SK-N-MC (cell line): ENCODE measurements at places on chromosomes 5 and 9.

- no peak for DNase-seq
These were observed 5.5 kb upstream of the CDHR2 start for GRCh38 chr5:176543428-176544182.

DNA sequence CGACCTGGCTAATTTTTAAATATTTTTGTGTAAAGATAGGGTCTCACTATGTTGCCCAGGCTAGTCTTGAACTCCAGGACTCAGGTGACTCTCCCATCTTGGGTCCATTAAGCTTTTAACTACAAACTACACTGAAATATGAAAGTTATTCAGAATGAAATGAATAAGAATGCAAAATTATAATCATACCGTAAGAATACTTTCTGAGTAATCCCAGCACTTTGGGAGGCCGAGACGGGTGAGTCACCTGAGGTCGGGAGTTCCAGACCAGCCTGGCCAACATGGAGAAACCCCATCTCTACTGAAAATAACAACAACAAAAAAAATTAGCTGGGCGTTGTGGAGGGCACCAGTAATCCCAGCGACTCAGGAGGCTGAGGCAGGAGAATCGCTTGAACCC is 1.1 kb upstream of the ORM1 start:
- no peak for DNase-seq

DNA sequence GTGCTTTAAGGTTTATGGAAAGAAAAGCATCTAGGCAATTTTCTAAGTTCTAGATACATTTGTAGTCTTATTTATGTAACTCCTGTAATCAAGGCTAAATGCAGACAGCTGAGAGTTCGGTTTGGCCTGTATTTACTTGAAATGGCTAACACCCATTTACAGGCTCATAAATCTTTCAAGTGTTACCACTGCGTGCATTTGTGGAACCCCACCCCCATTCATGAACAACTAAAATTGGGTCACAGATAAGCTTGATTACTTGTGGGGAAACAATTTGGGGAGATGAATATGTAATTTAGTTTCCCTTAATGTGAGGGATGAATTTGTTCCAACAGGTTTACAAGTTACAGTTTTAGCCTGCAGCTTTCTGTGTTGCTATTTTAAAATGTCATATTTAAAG is 360.6 kb downstream of the ARRDC3 start:
- no peak for DNase-seq

- DNase-seq: no peak
These were observed 48.6 kb downstream of the ANXA2R start for GRCh38 chr5:42991404-42992087.

- DNase-seq: no peak
These were observed 68.3 kb upstream of the OTULINL start for GRCh38 chr5:14513266-14513665.

DNA sequence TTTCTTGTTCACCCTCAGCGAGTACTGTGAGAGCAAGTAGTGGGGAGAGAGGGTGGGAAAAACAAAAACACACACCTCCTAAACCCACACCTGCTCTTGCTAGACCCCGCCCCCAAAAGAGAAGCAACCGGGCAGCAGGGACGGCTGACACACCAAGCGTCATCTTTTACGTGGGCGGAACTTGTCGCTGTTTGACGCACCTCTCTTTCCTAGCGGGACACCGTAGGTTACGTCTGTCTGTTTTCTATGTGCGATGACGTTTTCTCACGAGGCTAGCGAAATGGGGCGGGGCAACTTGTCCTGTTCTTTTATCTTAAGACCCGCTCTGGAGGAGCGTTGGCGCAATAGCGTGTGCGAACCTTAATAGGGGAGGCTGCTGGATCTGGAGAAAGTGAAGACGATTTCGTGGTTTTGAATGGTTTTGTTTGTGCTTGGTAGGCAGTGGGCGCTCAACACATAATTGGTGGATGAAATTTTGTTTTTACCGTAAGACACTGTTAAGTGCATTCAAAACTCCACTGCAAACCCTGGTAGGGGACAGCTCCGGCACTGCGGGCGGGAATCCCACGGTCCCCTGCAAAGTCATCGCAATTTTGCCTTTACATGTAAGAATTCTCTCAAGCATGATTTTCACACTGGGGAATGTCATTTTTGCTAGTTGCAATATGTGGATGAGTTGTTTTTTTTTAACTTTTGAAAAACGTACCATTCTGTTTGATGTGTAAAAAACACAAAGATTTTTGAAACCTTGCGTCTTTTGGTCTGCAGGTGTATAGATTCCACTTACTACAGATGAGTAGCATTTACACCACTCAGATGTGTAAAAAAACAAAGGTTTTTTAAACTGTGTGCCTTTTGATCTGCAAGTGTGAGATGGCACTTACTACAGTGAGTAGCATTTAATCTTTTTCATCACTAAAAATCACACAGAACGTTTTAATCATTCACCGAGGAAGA is 631 bp upstream of the C9orf72 start:
- peak; percentile 98 for DNase-seq

GRCh38 chr9:1875251-1875851 is 139.8 kb upstream of the SMARCA2 start:
- no peak for DNase-seq

DNA sequence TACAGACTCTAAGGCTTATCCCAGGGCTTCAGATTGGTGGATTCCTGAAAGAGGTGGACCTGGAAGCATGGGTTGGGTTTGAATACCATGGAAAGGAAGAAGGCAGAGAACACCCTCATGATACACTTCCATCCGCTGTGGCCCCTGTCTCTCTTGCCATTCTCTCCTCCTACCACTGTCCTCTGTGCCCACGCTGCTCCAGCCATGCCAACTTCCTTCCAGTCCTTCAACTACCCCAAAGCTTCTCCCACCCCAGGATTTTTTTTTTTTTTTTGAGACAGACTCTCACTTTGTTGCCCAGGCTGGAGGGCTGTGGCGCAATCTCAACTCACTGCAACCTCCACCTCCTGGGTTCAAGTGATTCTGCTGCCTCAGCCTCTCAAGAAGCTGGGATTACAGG is 1.7 kb upstream of the SPARC start:
- DNase-seq: no peak

DNA sequence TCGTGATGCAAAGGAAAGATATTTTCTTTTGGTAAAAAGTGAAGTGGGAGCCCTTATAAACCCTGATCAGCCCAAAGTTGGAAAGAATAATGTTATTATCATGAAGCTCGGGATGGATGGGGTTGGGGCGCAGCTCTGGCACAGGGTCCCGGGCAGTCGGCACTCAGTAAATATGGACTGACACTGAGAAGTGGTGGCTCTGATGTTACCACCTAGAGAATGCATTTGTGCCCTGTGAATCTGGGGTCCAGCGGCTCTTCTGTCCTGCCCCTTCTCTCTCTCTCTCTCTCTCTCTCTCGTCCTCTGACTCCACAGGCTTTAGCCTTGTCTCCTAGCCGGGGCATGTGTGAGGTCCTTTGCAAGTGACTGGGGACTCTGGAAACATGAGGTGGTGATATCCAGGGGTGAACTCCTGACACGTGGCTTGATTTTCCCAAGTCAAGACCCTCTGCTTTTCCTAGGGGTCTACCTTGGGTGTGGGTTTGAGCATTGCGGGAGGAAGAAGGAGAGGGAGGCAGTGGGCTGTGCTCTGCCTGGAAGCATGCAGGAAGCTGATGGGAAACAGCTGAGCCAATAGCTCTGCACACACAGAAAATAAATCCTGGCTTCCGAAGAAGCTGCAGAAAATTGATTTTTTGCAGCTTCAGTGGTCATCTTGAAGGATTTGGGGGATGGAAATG is 162.7 kb downstream of the MACROH2A1 start:
- DNase-seq: no peak

GRCh38 chr5:8749556-8749955 is 796.3 kb downstream of the SEMA5A start:
- DNase-seq: no peak

- no peak for DNase-seq
These were observed 1.2 kb downstream of the VCAN start for GRCh38 chr5:83472508-83473345.

GRCh38 chr5:171306781-171307591 is 2.1 kb upstream of the TLX3 start:
- DNase-seq: no peak

DNA sequence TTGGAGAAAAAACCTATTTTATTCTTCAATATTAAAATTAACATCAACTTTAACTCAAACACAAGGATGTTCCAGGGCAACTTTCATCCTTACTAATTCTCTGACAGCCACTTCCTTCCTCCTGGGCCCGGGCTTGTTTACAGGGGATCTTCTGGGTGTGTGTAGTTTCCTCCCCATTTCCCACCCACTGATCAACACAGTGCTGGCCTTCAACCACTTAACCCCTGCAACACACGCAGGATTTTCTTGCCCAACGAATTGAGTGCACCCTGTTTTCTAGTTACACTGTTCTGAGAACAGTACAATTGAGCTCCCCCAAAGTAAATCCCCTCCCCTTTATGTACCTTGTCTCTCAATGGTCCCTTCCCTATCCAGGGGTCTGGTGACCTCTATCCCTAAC is 83.1 kb upstream of the RANBP3L start:
- DNase-seq: no peak

DNA sequence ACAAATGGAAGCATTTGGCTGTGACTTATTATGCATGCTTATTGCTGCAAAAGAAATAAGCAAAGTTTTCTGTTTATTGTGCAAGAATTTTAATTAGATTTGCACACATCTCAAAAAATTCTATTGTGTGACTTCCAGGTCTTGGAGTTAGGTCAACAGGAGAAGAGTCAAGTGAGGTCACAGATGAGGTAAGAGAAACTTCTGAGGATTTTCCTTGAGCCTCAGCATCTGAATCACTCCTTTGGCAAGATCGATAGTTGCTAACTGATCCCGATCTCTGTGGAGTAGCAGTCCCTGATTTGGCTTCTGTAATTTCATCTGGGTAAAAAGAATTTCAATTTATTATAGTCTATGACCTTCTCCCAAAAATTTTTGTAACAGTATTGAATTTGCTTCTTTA is 6.9 kb upstream of the TTC33 start:
- no peak for DNase-seq

GRCh38 chr9:88992556-88992955 is 1.3 kb downstream of the S1PR3 start:
- no peak for DNase-seq

DNA sequence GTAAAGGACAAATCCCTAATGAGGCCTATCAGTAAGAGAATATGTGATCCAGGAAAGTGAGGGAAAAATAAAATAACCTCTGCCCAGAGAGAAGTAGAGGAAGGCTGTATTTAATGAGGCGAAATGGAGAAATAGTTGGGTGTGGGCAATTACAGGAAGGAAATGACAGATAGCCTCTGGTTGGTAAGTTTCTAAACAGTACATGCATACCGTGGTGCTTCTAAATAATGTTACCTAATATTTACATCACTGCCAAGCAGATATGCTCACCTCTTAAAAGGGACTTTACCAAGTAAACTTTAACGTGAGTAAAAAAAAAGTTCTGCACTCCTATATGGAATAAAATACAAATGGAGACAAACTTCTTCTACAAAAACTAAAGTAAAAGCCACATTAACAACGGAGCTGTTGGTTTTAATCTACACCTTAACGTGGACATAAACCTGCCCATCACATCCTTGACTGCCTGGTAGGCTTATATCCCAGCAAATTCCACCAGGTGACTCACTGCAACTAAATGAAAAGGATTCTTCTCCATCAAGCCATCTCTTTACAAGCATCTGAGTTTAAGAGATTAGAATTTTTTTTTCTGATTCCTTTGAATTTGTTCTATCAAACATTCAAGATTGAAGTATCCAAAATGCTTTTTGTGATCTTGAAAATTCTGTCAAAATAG is 12.4 kb downstream of the NFIL3 start:
- no peak for DNase-seq

GRCh38 chr9:92332577-92333281 is 7.0 kb downstream of the CENPP start:
- no peak for DNase-seq

- no peak for DNase-seq
These were observed 35.8 kb downstream of the ZNF782 start for GRCh38 chr9:96818533-96818932.

GRCh38 chr9:113682297-113682771 is 193.8 kb upstream of the ZNF618 start:
- peak; percentile 16 for DNase-seq

DNA sequence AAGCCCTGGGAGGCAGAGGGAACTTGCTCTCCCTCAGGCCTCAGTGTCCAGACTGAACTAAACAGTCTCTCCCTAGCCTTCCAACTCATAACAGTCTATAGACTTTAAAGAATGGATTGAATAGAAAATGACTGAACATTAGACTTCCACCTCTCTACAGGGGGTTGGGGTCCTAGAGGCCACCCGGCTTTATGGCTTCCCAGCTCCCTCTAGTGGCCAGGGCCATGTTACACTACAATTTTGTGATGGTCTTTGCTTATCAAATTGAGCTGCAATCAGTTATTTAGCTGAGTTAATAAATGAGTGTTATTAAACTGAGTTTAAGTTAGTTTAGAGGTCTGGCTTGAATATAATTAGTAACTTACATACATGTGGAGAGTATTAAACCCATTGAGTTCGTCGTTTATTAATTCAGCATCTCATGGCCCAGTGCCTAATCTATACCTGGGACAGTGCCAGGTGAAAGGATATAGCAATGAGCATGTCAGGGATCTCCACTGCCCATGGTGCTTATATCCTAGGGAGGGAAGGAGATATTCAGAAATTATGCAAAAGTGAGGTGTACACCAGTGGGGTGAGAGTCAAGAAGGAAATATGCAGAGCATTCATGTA is 105.2 kb downstream of the SH3TC2 start:
- no peak for DNase-seq

GRCh38 chr5:96597438-96598020 is 64.6 kb upstream of the CAST start:
- no peak for DNase-seq

GRCh38 chr5:148391422-148391821 is 7.7 kb downstream of the FBXO38 start:
- DNase-seq: no peak

- DNase-seq: no peak
These were observed 14.6 kb upstream of the ANGPTL2 start for GRCh38 chr9:127136880-127137639.

GRCh38 chr9:74666625-74667316 is 169.6 kb downstream of the RORB start:
- DNase-seq: no peak

- no peak for DNase-seq
These were observed 29.3 kb upstream of the UNC5A start for GRCh38 chr5:176781054-176781375.

DNA sequence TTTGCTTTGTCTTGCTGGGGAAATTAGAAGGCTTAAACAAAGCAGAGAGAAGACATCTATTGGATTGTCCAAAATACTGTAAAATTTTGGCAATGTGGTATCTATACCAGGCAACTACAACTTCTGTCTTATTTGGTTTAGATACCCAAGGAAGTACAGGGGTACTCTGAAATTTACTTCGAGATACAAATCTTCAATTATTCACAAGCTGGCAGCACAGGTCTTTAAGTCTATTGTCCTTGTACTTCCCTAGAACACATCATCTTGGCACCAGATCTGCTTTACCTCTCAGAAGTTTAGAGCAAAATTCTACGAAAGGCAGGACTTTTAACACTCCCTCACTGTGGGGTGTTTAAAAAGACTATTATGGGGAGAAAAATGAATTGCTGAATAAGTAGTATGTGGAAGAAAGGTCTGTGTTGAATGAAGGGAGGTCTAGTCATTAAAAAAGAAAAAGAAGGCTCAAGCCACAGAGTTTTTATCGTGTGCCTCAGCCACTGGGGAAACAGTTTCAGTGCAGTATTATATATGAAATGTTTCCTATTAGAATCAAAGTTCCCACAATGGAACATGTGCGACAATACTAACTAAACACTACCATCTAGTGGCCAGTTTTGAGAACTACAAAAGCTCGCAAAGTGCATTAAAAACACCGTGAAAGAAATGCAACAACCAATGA is 93.7 kb downstream of the PDE4D start:
- peak; percentile 70 for DNase-seq

- DNase-seq: no peak
These were observed 1.7 kb downstream of the TLE1 start for GRCh38 chr9:81687521-81688261.
